ENCODE measurements at places on chromosomes 7 and 10. TPM values are rescaled to one million over a fixed set of nuclear protein-coding genes. Genes with fewer than 3 reads are reported as not detected.
A peak's percentile ranks its signal among the peaks of the same experiment; 100 is the strongest.

- no peak for DNase-seq
Observed at GRCh38 chr10:31836569-31837406, 91.8 kb downstream of the ARHGAP12 start.

Gene ETV1
- 27.9 TPM for total RNA-seq

DNA sequence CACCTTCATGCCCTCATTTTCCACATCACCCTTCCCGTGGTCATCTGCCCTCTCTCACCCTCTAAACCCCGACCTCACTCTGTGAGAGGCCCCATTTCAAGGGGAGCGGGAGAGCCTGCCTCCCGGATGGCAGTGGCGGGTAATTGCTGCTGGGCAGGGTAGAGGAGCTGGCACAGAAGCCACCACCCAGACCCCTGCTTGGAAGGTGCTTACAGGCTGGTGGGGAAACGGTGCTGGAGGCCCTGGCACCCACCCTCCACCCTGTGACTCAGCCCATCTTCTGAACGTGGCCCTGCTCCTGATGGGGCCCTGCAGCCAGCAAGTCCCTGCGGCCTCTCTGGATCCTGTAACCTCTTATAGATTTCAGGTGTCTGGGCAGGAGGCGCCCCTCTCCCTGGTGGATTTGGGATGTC lies 10.6 kb upstream of the PWWP2B start:
- DNase-seq: peak; percentile 52

Gene PRPS1L1
- total RNA-seq: not detected

- DNase-seq: no peak
Observed at GRCh38 chr7:17405786-17406185, 107.3 kb downstream of the AHR start.

All from Right ventricle myocardium inferior (tissue), 1 donor.